ENCODE measurements at places on chromosomes 4 and X.

DNA sequence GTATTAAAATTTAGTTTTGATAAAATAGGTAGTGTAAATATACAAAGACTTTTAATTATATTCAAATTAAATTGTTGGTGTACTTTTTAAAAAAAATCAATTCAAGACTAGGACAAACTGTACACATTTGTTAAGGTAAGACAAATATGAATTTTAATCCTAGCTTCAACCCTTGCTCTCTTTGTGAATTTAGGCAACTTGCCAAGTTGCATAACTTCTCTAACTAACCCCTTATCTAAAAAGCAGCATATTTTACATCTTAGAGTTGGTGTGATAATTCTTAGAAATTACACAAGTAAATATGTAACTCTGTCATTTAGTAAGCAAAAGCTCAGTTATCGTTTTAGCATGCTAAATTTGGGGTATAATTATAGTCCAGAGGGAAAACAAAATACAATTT is 78.1 kb upstream of the FSTL5 start:
- no peak for DNase-seq

DNA sequence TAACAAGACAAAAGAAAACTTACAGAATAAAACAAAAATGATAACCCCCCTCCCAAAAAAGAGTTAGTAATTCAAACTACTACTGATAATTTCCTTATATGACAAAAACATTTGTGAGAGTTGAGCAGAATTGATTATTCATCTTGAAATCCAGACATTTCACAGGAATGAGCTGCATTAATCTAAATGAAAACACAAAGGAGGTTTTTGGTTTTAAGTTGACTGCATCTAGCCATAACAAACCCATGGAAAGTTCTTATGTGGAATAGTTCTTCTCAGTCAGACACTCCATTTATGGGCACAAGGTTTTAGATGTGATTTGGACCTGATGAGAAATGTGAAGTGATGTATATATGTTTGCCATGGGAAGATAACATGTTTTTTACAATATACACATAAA is 95.4 kb downstream of the VCX2 start:
- no peak for DNase-seq

- no peak for DNase-seq
These were observed 39.6 kb downstream of the RFC1 start for GRCh38 chr4:39326468-39326977.

DNA sequence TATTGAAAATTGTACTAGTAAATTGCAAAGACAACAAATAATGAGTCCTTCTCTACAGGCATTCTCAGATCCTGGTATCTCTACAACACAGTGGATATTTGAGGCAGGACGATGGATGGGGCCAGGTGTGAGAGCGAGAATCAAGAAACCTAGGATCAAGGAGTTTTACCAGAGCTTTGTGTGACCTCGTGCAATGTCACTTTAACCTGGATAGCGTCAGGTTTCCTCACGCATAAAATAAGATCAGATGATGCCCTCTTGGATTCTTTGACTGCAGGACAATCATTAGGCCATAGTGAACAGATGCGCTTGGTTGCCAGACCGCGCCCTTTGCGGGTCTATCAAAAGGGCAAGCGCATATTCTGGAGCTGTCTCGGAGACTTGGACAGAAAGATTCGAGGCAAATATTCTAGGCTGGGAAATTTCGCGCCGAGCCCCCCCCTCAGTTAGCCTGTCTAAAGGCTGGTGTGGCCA is 66.6 kb downstream of the FBXO8 start:
- DNase-seq, result no peak

GRCh38 chr4:181323061-181323460 is 920.1 kb upstream of the TENM3 start:
- DNase-seq, result no peak

DNA sequence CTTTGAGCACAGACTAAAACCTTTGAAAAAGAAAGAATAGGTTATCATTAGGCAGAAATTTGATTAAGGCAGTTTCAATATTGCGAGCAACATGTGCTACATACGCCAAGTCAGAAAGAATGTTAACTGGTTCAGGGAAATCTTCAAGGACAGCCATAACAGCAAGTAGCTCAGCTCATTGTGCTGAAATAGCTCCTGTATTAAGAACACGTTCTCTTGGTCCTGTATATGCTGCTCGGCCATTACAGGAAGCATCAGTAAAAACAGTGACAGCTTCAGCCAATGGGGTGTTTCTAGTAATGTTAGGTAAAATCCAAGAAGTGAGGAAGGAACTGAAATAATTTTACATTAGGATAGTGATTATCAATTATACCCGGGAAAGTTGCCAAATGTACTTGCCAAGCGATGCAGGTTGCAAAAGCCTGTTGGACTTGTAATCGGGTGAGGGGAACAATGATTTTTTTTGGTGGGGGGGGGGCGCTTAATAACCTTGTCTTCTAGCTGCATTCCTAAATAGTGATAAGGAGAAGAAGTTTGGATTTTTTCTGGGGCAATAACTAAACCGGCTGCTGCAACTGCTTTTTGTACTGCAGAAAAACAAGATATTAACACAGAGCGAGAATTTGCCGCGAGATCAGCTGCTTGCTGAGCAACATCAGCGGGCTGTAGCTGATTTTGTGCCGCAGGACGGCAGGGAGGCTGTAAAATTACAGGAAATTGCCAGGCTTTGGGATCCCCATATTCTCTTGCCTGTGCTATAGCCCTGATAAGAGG is 49.4 kb upstream of the RASSF6 start:
- DNase-seq, result no peak

DNA sequence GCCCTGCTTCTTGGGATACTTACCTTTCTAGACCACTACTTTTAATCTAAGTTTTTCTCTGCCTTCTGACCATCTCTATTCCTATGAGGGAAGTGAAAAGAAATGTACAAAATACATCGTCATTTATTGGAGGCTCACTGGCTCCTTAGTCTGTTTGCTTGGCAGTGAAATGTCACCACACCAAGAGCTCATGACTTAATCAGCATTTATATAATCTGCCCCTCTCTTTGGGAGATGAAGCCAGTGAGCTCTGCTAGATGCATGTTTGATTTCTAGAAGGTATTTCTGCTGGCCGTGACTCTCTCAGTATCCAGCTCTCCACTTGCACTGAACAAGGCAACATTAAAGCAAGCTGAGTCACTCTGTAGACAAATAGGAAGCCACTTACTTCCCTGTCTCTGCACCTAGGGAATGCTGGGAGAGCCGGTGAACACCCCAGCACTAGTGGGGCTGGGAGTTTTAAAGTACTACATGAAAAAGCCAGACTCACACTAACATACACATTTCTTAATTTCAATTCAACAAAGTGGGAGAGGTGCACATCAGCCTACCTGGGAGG is 79.1 kb downstream of the MID1IP1 start:
- no peak for DNase-seq

GRCh38 chr4:61739887-61740286 is 539.8 kb downstream of the ADGRL3 start:
- no peak for DNase-seq

GRCh38 chr4:40685300-40685699 is 55.6 kb upstream of the RBM47 start:
- DNase-seq, result no peak

- DNase-seq, result no peak
These were observed 104.0 kb downstream of the CPZ start for GRCh38 chr4:8696369-8697127.

DNA sequence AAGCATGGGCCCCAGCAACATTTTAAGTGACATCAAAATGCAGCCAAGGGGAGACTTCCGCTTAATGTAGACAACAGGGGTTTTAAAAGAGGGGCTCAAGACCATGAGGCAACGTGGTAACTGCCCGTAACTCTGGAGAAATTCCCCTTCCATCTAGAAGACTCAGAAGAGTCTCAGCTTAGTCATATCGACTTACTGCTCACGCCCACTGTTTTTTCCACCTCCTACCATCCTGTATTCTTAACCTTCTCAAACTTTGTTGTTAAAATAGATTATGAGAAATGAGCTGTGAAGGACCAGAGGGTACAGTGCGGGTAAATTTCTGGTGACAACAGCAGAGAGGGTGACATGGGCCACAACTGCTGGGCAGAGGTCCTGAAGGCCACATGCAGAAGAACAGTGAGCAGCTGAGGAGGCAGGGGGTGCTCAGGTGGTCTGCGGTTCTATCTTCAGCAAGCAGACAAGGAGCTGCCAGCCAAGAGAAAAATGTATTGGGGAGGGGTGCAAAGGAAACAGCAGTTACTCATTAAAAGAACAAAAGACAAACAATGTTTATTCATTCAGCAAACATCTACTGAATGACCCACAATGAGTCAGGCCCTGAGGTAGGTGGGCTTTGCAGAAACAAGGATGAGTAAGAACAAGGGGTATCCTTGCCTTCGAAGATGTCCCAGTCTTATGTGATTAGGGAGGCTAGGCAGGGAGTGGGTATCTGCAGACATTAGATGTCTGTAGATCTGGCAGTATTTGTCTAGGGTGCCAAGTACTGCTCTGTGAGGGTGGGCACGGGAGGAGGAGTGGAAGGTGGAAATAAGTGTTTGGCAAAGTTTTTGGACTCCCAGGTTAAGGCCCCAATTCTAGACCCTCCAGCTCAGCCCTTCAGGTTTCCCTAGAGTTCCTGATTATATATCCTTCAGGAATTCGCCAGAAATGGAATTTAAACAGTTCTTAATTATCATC is 175.3 kb downstream of the TSPAN5 start:
- DNase-seq, result no peak

DNA sequence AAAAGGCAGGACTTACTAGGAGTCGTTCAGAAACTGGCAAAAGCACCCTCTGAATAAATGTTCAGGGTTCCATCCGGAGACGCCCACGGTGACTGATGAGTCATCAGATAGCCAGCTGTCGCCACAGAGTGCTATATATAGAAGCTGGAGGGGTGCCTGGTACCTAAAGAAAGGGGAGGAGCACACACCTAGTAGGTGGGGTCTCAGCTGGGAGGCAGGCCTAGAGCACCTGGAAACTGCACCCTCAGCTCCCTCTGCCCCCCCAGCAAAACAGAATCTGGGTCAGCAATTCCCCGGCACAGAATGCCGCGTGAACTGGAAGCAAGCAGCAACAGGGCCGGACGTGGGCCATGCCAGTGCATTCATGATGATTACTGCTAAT is 242.0 kb downstream of the BCOR start:
- DNase-seq, result no peak

Measured in GOT3 (cell line).